ENCODE measurements at places on chromosomes 6 and 20. TPM values are rescaled to one million over a fixed set of nuclear protein-coding genes. Genes with fewer than 3 reads are reported as not detected.

GRCh38 chr6:53031281-53031680 is 33.9 kb upstream of the FBXO9 start:
- ATAC-seq: no peak

- ATAC-seq: no peak
These were observed 1293.1 kb upstream of the EYS start for GRCh38 chr6:67000121-67000520.

GRCh38 chr6:126437205-126437604 is 97.3 kb downstream of the CENPW start:
- no peak for ATAC-seq

- no peak for ATAC-seq
These were observed 14.2 kb upstream of the TOX2 start for GRCh38 chr20:43900496-43900895.

DNA sequence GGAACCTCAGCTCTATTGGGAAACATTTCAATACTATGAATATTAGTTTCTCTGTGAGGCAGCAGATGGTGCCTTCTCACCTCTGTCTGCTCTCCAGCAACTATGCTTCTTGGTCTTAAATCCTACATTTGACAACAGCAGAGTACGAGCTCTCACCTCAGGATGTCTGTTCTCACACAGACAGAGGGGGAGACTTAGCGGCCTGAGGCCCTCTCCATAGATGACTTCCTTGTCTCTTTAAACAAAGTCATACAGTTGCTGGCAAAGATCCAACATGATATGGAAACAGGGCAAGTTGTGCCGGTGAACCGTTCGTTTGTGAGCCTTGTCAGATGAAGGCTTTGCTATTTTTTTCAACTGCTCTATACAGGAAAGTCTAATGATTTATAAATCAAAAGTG is 43.7 kb upstream of the GABRR1 start:
- ATAC-seq: no peak

GRCh38 chr20:2713285-2713684 is 20.7 kb downstream of the EBF4 start:
- peak; percentile 56 for ATAC-seq

- no peak for ATAC-seq
These were observed 85.6 kb downstream of the PREX1 start for GRCh38 chr20:48742233-48742632.

- ATAC-seq: peak; percentile 50
These were observed 273.6 kb downstream of the PACRG start for GRCh38 chr6:163001330-163001729.

DNA sequence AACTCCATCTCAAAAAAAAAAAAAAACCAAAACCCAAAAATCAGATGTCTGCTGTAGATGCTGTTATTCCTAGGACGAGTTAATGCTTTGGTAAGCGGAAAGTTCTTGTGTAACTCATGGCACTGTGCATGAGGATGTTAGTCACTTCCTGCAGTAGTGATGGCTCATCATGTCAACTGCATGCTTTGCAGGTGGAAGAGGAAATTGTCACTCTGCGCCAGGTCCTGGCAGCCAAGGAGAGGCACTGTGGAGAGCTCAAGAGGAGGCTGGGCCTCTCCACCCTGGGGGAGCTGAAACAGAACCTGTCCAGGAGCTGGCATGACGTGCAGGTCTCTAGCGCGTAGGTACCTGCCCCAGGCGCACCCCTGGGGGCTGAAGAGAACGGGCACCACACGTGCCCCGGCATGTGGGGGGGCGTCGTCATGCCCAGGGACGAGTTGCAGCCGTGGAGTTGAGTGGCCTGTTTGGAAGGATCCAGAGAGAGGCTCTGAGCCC is 8.5 kb downstream of the TPD52L2 start:
- ATAC-seq: peak; percentile 99

GRCh38 chr6:169824021-169824420 is 72.6 kb downstream of the ERMARD start:
- ATAC-seq: no peak

DNA sequence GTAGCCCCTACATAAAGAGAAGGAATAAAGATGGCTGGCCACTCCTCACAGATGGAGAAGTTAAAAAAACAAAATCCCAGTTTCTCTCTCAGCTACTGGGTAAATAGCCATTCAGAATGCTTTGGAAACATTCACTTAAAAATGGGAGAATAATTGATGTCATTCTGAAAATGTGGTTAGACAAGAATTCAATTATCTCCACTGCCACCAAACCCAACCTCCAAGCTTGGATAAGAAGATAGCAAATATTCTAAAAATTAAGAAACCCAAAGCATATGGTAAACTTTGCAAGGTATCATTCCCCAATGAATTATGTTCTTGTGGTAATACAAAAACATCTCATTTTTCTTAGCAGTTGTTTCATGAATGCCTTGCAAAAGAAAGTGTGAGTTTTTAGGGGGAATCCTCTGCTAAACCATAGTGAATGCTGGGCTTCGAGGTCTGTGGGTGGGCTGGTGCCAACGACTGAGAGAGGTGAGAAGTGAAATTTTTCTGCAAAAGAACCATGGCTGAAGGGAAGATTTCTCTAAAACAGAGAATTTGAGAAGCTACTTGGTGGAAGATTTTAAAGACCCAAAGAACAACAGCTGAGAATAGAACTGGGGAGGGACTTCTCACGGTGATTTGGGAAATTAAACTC is 497.9 kb upstream of the JARID2 start:
- peak; percentile 29 for ATAC-seq

- ATAC-seq: no peak
These were observed 4.2 kb downstream of the PPP2R5D start for GRCh38 chr6:42988486-42989020.

GRCh38 chr20:63137851-63138415 is 78.0 kb downstream of the YTHDF1 start:
- no peak for ATAC-seq

- ATAC-seq: no peak
These were observed 764.9 kb upstream of the MMS22L start for GRCh38 chr6:98047871-98048270.

DNA sequence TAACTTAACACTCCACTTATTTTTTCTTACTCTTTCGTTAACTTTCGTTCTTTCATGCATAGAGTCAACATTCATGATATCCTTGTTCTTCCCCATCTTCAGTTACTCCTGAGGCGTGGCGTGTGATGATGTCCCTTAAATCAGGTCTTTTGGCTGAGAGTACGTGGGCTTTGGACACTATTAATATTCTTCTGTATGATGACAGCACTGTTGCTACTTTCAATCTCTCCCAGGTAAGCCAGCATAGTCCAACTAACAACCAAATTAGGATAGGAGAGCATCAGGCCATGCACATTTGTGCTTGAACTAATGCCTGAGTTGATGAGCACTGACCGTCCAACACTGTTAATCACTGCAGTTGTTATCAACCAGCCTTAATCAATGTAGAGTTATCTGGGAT is 119.6 kb downstream of the TMEM242 start:
- ATAC-seq: no peak

- ATAC-seq: no peak
These were observed 4.7 kb downstream of the CDKN1A start for GRCh38 chr6:36683145-36683655.

DNA sequence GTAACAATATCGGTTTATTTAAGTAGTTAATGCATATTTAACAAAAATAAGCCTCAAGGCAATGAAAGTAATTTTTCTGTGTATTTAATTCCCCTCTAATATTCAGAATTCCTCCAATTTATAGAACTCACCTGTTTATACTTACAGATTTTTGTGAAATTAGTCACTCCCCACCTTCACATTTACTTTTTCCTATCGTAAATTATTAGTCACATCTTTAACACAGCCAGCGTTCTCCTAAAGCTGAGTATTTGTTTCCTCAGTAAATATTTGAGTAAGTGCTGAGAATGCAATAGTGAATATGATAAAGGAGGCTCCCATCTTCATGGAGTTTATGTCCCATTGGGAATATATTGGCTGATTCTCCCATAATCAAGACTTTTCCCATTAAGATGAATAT is 88.0 kb downstream of the SYCP2 start:
- no peak for ATAC-seq

DNA sequence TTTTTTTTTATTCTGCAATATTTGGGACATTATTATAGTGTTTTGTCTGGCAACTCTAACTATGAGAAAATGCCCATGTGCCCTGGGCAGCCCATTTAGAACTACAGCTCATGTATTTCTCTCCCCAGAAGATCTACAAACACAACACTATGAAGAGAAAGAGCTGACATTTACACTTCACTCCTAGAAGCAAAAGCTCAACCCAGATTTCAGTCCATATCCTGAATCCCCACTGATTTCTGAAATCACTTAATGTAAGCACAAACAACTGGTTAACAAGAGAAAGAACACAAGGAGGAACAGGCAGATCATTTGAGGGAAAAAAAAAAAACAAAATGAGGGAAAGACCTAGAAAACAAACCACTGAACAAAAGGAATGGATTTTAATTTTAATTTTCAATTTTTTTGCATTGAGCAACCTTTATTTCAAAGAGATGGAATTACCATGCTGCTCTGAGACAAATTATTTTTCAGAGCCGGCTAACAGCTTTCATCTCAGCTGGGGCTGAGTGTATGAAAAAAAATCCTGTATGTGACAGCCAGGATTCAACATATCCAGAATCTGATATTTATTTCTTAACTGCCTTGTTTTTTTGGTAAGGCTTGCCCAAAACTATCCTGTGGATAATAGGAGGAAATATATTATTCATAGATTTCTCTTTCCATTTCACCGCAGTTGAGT is 32.5 kb downstream of the KIAA0319 start:
- ATAC-seq: no peak

- ATAC-seq: no peak
These were observed 252.8 kb downstream of the TMEM242 start for GRCh38 chr6:157070403-157071107.

DNA sequence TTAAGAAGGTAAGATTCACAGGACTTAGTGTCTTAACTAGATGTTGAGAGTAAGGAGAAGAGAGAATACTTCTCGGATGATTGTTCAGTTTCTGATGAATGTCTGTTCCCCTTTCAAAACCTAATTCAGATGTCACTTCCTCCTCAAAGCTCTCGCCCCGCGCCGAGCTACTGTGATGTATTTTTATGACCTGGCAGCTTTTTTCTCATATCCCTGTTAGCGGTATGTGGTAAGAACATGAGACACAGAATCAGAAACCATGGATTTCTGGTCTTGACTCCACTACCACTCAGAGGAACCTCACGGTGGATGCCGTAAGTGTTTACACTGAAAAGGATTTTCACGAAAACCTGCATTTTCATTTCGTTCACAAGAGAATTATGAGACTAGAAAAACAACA is 48.4 kb downstream of the CEP43 start:
- peak; percentile 92 for ATAC-seq

- ATAC-seq: no peak
These were observed 10.8 kb upstream of the NNAT start for GRCh38 chr20:37510226-37510625.

GRCh38 chr20:13348311-13349234 is 127.5 kb downstream of the ISM1 start:
- no peak for ATAC-seq

GRCh38 chr6:21666853-21667681 is 73.5 kb downstream of the SOX4 start:
- no peak for ATAC-seq

DNA sequence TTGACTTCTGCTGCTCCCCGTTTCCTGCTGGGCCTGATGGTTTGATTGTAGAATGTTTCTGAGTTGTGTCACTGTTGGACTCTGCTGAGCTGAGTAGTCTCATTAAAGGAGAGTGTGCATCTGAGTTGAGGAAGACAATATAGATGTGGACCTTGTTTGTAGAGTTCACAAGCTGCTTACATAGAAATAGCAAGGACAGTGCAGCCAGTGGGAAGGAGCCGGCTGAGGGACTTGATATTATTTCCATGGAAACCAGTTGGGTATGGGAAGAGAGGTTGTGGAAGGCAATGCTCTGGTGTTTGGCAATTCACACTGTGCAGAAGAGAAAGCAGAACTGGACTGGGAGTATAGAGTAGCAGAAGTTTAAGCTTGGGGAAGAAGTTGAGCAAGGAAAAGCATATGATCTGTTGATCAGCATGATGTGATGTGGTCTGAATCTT is 14.8 kb downstream of the IGF2R start:
- no peak for ATAC-seq

- no peak for ATAC-seq
These were observed 42.2 kb upstream of the NCOA3 start for GRCh38 chr20:47459344-47460073.

DNA sequence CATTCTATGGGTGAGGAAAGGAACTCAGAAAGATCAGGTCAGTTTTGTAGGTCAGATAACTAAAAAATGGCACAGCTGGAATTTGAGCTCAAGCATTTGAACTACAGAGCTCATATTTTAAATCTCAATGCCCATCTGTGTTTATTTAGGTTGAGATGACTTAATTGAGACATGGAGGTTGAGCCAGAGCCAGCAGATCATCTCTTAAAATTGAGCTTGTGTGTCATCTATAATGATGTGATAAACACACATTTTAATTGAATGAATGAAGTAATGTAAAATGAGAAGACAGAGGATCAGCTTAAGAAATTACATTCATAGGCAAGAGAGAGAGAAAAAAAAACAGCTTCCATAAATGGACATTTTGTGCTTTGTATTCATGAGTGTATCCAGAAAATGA is 3.7 kb downstream of the MANEA start:
- ATAC-seq: no peak

DNA sequence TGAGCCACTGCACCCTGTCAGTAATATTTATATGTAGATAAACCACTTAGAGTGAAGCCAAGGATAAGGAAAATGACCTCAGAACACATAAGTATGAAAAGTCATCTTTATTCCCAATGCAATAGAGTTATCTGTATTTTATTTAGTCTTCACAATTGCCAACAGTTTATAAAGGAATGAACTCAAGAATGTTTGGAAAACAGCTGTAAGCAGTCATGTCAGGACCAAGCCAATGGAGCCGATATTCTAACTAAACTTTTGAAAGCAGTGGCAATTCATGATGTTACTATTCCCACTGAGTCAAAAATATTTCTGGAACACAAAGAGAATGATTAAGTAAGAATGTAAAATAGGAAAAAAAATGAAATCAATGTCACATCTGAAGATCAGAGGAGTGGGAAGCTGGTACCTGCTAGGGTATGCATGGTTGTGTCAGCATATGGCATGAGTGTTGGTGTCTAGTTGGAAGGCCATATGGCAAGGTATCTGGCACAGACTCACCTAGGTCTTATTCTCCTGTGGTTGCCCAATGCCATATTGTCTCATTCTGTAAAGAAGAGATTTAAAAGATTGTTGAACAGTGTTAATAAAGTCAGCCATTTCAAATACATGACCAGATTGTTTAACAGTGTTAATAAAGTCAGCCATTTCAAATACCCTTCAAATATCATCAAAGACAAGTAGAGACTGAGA is 118.2 kb downstream of the ADAT2 start:
- no peak for ATAC-seq

Gene RAB23
- 2.6 TPM for total RNA-seq

Gene OR2J1
- total RNA-seq: not detected

Gene PTCHD4
- total RNA-seq: not detected

Gene OGFR
- 52.6 TPM for total RNA-seq

Gene FAM229B
- 2.6 TPM for total RNA-seq

Gene SLC22A2
- not detected for total RNA-seq

Gene RGS17
- total RNA-seq: 0.26 TPM

Gene MICB
- total RNA-seq: 25.8 TPM

Gene XKR7
- total RNA-seq: 0.04 TPM

Gene C6orf132
- total RNA-seq: 0.29 TPM

Gene MPIG6B
- not detected for total RNA-seq

Gene UBE2C
- total RNA-seq: 209 TPM

Gene QKI
- 49.0 TPM for total RNA-seq

Gene CAGE1
- total RNA-seq: 0.30 TPM

Gene ZNF165
- total RNA-seq: 2.1 TPM

Gene PDE10A
- not detected for total RNA-seq

Measured in activated T-helper 17 cell treated with anti-CD3 and anti-CD28 coated beads, Interleukin-2, amount 50 U/mL, for 72 hours (primary cell).